ENCODE measurements at places on chromosomes 3 and 15. TPM values are rescaled to one million over a fixed set of nuclear protein-coding genes. Genes with fewer than 3 reads are reported as not detected.

- ATAC-seq, result no peak
Measured at GRCh38 chr3:104214277-104214676, 1152.4 kb upstream of the ALCAM start.

DNA sequence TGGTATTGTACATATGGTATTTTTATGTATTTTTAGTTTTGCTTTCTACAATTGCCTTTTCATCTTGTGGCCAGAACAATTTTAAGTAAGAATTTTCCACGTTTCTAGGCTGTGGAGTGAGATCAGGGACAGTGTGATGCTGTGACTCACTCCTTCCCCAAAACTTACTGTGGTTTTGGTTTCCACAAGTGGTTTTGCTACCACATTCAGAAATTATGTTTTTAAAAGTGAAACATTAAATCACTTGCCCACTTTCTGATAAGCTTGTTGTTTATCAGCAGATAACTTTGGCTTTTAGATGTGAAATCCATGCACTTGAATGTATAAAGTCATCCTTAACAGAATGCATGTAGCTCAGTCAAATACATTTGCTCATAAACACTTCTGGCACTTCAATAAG is 192.2 kb upstream of the THRB start:
- ATAC-seq, result peak; percentile 80

- no peak for ATAC-seq
Measured at GRCh38 chr3:87196879-87197278, 30.2 kb upstream of the CHMP2B start.

- no peak for ATAC-seq
Measured at GRCh38 chr3:127615631-127616305, 13.2 kb upstream of the PODXL2 start.

DNA sequence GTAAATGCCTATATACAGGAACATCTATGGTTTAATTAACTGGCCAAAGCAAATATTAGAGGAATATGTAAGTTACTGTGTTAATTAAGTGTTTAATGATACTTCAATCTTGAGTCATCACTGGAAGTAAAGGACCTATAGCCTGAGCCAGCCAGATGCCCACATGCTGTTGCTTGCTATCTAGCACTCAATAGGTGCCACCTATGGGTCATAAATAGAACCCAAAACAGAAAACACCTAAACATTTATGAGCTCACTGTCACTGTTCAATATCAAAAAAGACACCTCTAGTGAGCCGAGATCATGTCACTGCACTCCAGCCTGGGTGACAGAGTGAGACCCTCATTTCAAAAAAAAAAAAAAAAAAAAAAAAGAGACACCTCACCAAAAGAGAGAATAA is 48.4 kb upstream of the IP6K2 start:
- ATAC-seq, result no peak

DNA sequence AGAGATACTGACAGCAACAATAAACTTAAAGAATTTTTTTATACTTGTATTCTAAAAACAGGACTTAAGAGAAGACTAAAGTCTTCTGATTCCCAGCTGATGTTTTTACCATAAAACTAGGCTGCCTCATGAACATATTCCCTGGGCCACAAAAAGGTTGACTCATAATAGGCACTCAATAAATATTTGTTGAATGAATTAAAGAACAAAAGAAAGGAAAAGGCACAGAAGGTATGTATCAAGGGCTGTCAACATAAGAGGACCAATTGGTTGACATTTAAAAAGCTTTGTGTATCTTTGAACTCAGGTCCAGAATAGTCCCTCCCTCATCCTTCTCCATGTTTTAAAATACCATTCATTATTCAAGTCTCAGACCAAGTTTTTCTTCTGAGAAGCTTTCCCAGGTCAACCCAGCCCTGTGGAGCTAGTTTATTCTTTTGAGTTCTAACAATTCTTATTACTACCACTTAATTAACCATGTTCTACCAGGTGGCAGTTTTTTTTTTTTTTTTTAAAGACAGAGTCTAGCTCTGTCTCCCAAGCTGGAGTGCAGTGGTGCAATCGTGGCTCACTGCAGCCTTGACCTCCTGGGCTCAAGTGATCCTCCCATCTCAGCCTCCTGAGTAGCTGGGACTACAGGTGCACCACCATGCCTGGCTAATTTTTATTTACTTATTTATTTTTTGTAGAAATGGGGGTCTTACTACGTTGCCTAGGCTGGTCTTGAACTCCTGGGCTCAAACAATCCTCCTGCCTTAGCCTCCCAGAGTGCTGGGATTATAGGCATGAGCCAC is 17.5 kb upstream of the ARHGEF3 start:
- no peak for ATAC-seq

- no peak for ATAC-seq
Measured at GRCh38 chr3:181695661-181696491, 15.8 kb upstream of the SOX2 start.

DNA sequence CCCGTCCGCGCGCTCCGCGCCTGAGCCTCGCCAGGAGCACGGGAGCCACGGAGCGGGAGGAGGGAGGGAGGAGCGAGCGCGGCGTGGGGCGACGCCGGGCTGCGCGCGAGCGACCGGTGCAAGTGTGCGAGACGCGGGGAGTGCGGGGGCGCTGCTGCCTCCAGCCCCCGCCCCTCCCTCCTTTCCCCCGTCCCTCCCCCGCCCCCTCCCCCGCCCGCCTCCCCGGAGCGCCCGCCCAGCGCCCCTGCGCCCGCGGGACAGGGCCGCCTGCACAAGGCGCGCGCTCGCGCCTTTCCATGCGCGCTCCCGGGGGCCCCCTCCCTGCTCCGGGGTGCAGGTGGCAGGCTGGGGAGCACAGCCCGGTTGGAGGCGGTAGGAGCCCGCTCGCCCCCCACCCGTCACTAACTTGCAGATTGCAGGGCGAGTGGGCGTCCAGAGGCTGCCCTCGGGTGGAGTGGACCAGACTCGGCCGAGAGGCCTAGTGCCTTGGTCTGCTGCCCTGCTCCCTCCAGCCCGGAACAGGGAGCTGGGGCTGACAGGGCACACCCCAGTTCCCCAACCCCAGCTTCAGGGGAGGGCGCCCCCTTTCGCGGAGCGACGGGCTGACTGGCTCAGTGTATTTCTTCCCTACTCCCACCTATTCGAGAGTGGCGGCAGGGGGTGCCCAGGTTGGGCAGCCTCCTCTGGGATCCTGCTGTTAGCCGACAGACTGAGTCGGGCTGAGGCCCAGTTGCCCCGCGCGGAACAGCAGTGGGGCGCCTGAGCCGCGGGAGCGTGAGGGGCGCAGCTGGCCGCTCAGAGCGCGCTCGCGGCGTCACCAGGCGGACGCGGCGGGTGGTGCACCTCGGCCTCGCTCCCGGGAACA is at the start of gene WNT7A:
Gene WNT7A (minus strand): TSS at position 126 of the 865 bp plus-strand sequence. CDS start 255 bp downstream, outside the sequence.
- ATAC-seq, result peak; percentile 72

DNA sequence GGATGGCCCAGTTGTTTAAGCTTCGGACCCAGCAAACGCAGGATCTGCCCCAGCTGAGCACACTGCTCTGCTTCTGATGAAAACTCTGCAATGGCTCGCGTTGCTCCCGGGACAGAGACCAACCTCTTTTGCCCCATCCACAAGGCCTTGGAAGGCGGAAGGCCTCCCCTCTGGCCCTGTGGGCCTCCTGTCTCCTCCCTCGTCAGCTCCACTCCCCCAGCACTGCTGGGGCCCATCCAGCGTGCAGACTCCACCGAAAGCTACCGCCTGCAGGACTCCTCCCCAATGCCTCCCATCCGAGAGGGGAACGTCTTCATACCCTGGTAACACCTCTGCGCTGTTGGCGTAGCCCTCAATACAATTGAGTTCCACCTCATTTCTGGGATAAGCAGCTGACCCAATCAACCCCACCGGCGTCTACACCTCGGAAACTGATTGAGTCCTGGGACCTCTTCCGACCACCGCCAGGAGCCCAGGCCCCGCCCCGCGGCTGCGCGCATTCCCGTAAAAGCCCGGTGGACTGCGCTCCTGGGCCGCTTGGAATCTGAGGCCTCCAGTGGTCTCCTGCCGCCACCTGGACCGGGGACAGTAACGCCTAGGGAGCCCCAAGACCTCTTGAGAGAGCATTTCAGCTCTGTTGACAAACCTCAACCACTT is at the start of gene PRR23E:
Gene PRR23E (plus strand): TSS at position 556 of the 657 bp plus-strand sequence. CDS start 3,555 bp downstream, outside the sequence.
- ATAC-seq, result no peak

DNA sequence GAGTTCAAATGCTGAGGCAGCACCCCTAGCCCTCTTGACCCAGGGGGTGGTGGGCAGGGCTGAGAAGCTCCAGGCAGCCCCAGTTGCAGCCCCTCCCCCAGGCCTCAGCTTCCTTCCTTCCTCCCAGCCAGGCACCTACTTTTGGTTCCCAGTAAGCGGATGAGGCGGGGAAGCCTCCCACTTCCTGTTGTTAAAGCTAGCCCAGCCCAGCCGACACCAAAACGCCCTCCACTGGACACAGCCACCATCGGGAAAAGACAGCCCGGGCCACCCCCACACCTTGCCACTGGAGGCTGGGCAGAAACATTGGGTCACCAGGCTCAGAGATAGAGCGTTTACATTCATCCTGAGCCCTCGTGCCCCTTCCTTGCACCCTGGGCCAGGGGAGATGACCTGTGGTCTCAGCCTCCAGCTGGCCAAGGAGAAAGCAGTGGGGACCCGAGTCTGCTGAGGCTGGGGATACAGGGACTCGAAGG is 3.5 kb downstream of the DUSP7 start:
- ATAC-seq, result peak; percentile 8

- ATAC-seq, result no peak
Measured at GRCh38 chr15:99058421-99058870, 46.4 kb upstream of the SYNM start.

GRCh38 chr3:111681661-111682426 is 86.7 kb upstream of the ZBED2 start:
- no peak for ATAC-seq

SLITRK3 gene
- total RNA-seq, result not detected

DNA sequence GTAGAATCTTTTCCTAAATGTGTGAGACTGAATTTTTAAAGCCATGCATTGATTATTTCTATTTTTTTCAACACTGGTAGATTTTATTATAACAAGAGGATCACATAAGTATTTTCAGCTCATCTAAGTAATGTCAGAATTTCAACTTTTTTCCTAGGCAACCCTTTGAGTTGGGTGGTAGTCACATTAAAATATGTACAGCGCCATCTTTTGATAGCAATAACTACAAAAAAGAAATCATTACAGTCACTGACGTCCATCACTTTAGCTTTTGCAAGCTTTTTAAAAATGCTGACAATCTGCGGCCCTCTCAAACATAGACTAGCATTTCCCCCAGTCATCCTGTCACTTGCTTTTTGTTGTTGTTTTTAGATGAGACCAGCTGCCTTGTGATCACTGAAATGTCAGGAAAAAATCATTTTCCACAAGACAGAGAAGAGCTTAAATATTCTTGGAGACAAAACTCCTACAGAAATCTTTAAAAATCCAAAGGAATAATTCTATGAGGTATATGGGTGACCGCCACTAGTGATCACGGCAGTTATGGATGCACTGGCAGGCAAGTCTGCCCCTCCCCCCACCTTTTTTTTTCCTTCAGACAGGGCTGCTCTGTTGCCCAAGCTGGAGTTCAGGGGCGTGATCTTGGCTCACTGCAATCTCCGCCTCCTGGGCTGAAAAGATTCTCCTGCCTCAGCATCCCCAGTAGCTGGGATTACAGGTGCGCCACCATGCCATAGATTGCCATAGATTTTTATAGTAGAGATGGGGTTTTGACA is 384.0 kb upstream of the KCNMB2 start:
- ATAC-seq, result no peak
